Ascending aorta (tissue), 2 donors: ENCODE measurements at places on chromosomes 6 and 20.

DNA sequence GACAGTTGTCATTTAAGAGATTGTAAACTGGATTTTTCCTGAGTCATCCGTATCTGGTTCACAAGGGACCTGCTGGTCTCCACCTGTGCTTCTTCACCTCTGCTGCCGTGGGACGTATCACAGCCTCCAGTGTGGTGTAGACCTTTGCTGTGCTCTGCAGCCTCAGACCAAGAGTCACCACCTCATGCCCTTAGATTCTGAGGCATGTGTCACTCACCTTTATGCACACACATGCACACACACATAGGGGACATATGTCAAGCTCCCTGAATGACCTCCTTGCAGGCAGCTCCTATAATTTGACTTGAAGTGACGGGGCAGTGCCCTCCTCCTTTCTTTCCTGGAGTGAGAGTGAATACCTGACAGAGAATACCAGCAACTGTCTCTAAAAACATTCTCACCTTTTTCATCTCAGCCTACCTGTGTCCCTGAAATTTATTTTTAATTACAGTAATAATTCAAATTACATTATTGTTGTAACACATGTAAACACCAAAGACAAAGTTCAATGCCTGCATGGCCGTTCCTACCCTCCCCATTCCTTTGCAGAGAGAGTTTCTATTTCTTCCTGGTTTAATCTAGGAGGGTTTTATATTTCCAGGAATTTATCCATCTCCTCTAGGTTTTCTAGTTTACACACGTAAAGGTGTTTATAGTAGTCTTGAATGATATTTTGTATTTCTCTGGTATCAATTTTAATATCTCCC, 3.5 kb downstream of the SLC17A4 start:
- no peak overlapping the region for H3K4me3 ChIP-seq
- no peak for DNase-seq
- H3K36me3 ChIP-seq: no peaks in the 10 kb centered on the region
- no peaks in the 10 kb centered on the region for H3K4me1 ChIP-seq
- H3K27me3 ChIP-seq: no peaks in the 10 kb centered on the region

DNA sequence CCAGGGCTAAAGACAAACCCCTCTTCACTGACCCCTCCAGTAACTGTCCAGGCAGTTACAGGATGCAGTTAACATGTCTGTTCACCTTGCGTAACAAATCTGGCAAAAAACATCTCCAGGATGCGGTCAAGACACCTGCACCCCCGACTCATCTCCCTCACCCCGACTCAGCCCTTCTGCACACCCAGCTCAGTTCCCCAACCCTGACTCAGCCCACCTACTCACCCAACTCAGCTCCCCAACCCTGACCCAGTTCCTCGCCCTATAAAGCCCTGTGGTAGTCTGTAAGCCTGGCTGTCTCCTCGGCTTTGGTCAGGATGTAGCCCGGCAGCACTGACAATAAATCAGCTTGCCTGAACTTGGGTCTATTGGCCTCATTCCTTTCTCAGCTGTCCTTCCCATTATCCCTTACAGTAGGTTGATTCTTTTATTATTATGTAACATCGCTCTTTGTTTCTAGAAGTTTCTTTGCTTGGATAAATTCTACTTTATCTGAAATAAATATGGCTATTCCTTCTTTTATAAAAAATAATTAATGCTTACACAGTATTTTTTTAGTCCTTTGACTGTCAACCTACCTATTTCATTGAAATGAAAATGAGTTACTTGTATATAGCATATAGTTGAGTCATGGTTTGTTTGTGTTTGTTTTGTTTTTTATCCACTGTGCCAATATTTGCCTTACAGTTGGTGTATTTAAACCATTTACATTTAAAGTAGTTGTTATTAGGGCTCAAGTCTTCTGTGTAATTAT, 12.9 kb upstream of the ADTRP start:
- H3K4me1 ChIP-seq: peaks cover 8% of the 10 kb centered on the region
- no peak overlapping the region for H3K27ac ChIP-seq
- no peak overlapping the region for H3K4me3 ChIP-seq
- DNase-seq: no peak
- no peaks in the 10 kb centered on the region for H3K27me3 ChIP-seq
- no peaks in the 10 kb centered on the region for H3K36me3 ChIP-seq

DNA sequence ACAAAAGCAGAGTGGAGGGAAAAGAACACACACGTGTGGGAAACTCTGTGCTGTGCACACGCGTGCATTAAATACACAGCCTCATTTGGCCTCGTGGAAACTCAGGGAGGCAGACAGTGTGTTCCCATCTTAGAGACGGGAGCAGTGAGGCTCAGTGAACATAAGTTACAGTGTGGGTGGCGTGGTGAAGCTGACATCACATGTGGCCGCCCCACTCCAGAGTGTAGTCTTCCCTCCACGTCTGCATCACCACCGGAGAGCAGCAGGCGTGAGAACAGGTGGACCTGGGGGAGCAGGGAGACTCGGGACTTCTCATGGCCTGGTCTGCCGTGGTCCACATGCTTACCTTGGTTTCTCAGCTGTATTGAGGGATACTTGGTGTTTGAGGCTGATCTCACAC, 51.7 kb downstream of the THBS2 start:
- H3K4me3 ChIP-seq: no peak overlapping the region
- H3K27me3 ChIP-seq: no peaks in the 10 kb centered on the region
- H3K4me1 ChIP-seq: no peaks in the 10 kb centered on the region
- DNase-seq: no peak

- peaks cover 3% of the 10 kb centered on the region for H3K4me1 ChIP-seq
- H3K27ac ChIP-seq: no peak overlapping the region
- no peak overlapping the region for H3K4me3 ChIP-seq
- peaks cover 7% of the 10 kb centered on the region for H3K36me3 ChIP-seq
These were observed 177.0 kb upstream of the SNX9 start for GRCh38 chr6:157646012-157646411.

GRCh38 chr6:50717734-50718457, 4.6 kb downstream of the TFAP2D start:
- no peaks in the 10 kb centered on the region for H3K27me3 ChIP-seq
- no peaks in the 10 kb centered on the region for H3K4me1 ChIP-seq
- H3K36me3 ChIP-seq: no peaks in the 10 kb centered on the region
- no peak overlapping the region for H3K4me3 ChIP-seq

DNA sequence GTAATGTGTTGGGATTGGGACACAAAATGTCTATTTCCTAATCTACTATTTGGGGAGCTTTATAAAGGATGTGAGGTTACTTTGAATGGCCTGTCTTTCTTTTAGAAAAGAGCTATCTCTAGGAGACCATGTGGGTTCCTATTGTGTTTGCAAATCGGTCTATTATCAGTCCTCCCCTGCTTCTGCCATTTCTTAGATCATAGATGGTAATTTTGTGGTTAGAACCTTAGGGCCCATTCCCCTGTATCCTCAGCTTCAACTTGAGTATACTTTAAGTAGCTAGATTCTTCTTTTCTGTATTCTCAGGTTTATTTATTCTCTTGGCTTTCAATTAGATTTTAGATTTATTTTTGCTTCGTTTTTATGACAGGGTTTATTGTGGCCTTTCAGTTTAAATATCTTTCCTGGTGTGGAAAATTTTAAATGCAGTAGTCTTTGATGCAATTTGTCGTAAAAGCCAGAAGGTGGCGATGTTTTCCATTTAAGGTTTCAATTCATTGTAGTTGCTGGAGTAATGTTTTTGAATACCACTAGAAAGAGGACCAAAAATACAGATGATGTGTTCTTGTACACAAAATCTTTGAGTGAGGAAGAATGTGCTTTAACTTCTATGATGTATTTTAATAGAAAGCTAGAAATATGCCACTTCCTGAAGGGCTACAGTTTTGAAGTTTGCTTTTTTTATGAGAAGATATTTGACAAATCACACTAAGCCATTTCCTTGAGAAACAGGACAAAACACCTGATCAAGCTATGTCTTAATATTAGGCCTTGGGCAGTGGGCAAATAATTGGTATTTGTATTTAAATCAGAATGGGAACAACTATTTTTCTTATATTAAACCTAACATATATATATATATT, 20.3 kb downstream of the TBPL1 start:
- H3K27me3 ChIP-seq: no peaks in the 10 kb centered on the region
- no peaks in the 10 kb centered on the region for H3K4me1 ChIP-seq
- no peak overlapping the region for H3K4me3 ChIP-seq
- peak overlapping the region; percentile 4 for H3K27ac ChIP-seq

DNA sequence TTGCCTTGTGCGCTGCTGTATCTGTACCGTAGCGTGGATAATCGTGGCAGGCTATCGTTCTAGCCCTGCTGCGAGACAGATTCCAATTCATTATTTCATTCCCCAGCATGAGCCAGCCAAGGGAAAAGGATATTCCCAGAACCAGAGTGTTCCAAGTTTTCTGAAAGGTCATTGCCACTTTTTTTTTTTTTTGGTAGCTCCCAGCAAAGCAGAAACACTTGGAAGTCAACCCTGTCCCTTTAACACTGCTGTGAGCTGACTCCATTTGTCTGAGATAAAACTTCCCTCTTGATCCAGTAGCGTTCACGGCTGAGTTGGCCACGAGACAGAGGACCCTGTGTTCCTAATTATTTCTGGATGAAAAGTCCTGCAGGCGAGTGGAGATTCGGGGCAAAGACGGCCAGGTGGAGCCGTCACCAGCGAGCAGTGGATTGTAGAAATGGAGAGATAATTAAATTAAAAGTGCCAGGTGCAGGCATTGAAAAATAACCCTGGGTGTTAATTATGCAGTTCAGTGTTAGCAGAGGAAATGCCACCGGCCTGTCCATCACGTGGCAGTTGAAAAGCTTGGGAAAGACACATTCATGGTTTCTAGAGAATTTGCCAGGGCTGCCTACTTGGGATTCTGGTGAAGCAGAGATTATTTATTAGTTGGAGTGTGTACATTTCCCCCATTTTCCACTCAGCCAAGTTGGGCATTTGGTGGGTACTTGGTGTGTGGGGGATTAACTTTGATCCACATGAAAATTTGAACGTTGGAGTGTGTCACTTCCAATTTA, 164.2 kb downstream of the SLC24A3 start:
- H3K27me3 ChIP-seq: no peaks in the 10 kb centered on the region
- no peaks in the 10 kb centered on the region for H3K4me1 ChIP-seq
- peak overlapping the region; percentile 47 for H3K4me3 ChIP-seq
- no peak for DNase-seq

DNA sequence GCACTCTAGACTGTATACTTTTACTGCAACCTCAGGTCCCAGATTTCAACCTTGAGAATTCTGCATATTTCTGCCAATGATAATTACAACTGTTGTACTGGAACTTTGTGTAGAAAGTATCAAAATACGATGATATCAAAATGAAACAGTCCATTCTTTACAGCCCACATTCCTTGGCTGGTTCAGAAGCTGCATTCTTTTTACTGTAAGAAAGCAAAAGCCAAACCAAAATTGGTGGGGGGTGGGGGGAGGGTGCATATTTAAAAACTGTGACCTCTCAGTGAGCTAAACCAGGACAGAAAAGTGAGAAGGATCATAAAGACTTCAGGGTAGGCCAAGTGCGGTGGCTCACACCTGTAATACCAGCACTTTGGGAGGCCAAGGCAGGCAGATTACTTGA, 41.8 kb upstream of the UBR2 start:
- H3K27me3 ChIP-seq: no peaks in the 10 kb centered on the region
- no peak overlapping the region for H3K27ac ChIP-seq
- no peaks in the 10 kb centered on the region for H3K36me3 ChIP-seq
- no peaks in the 10 kb centered on the region for H3K4me1 ChIP-seq
- no peak overlapping the region for H3K4me3 ChIP-seq

- no peak overlapping the region for H3K4me3 ChIP-seq
- no peak overlapping the region for H3K27ac ChIP-seq
- no peaks in the 10 kb centered on the region for H3K27me3 ChIP-seq
- peaks cover 12% of the 10 kb centered on the region for H3K36me3 ChIP-seq
- H3K4me1 ChIP-seq: peaks cover 3% of the 10 kb centered on the region
- no peak for DNase-seq
These were observed 5.5 kb upstream of the SNRPB start for GRCh38 chr20:2475850-2476741.

DNA sequence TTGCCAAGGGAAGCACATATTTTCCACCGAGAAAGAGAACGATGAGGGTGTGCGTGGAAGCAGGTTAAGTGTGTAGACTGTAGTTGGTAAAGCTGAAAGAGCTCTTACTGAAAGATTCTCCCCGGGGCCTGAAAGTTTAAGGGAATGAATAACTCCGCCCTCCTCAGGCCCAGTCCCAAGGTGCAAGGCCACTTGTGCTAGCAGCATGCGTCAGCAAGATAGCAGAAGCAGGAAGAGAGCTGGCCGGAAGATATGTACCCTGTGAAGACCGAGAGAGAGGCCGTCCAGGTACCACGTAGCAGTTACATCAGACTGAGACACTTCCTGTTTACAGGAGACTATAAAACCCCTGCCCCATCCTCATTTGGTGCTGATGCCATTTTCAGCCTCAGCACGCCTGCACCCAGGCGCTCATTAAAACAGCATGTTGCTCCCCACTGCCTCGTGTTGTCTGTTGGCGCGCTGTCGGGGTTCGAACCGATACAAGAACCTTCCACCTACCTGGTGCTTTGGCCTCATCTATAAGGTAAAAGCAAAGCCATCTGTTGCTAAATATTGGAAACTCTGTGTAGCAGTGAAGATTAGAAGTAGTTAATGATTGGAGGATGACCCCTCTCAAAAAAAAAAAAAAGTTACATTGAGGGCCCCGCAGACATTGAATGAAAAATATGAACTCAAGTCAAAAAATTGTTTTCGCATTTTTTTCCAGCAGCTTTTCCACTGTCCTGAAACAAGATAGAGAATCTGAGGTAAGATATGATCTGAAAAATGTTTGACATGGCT, 18.6 kb upstream of the FAM135A start:
- H3K27me3 ChIP-seq: no peaks in the 10 kb centered on the region
- H3K4me3 ChIP-seq: no peak overlapping the region
- H3K36me3 ChIP-seq: no peaks in the 10 kb centered on the region
- H3K4me1 ChIP-seq: no peaks in the 10 kb centered on the region
- DNase-seq: no peak

DNA sequence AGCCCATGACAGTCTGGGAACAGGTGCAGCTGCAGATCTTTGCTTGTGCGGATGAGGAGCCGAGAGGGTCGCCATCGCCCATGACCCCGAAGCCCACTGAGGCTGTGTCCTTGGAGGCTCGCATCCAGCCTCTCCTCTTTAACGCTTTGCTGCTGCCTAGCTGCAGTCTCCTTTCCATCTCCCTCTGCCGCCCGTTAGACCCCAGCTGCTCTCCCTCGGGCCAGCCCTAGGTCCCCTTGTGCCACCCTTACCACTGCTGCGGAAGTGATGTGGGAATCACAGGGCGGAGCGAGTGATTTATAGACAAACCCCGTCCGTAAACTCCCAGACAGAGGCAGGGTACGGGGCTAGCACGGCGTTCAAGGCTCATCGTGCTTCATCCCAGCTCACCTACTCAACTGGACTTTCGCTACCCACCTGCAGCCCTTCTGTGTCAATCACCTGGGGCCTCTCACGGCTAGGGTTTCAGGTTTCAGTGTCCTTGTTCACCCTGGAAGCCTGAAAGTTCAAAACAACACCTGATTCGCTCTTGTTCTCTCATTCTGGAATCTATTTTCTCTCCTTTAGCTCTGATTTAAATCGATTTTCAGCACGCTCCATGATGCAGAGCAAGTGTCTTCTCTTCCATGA, 76.1 kb downstream of the PAX1 start:
- no peaks in the 10 kb centered on the region for H3K27me3 ChIP-seq
- no peak overlapping the region for H3K4me3 ChIP-seq
- no peak for DNase-seq
- H3K36me3 ChIP-seq: no peaks in the 10 kb centered on the region
- no peaks in the 10 kb centered on the region for H3K4me1 ChIP-seq
